ENCODE measurements at places on chromosomes 13 and 19.

DNA sequence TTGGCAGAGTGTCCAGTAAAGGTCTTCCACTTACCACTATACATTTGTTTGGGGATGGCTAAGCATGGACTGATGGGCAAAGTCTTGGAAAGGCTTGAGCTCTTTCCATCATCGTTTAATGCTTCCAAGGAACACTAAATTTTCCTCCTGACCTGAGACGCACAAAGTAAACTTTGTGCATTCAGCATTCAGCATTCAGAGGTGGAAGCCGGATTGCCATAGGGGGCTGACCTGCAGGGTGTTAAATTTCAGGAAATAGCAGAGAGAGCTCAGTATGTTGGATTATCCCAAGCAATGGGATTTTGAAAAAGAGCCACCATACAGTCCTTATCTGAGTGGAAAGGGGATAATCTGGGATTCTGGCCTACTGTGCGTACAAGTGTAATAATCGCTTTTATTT is 14.0 kb downstream of the ZNF552 start:
- no peak for DNase-seq

- DNase-seq = no peak
Measured at GRCh38 chr19:8451885-8452284, 7.1 kb downstream of the HNRNPM start.

- no peak for DNase-seq
Measured at GRCh38 chr13:110575322-110576069, 14.0 kb upstream of the RAB20 start.

DNA sequence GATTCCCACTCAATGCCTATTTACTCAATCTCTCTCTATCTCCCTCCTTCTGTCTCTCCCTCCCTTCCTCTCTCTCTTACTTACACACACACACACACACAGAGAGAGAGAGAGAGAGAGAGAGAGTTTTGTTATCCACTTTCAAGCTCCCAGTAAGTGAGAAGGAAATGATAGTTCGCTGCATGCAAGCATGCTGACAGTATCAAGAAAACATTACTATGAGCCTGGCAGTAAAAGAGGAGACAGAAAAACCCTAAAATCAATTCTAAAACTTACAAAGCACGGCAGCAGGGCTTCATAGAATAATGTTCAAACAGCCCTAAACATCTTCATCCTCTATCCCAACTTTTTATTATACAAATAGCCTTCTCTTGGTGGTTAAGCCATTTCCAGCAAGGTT is 171.9 kb downstream of the FOXO1 start:
- no peak for DNase-seq

- no peak for DNase-seq
Measured at GRCh38 chr13:44854313-44855060, 134.8 kb downstream of the NUFIP1 start.

- peak; percentile 74 for DNase-seq
Measured at GRCh38 chr19:48415395-48415794, 21.9 kb downstream of the GRIN2D start.

GRCh38 chr13:105997581-105998550 is 537.6 kb downstream of the EFNB2 start:
- DNase-seq = peak; percentile 68

- peak; percentile 75 for DNase-seq
Measured at GRCh38 chr13:99796175-99796819, 175.3 kb downstream of the ZIC5 start.

GRCh38 chr13:66224663-66225062 is 1005.5 kb downstream of the PCDH9 start:
- DNase-seq = no peak

- DNase-seq = no peak
Measured at GRCh38 chr13:20221772-20222171, 10.3 kb downstream of the GJB6 start.

DNA sequence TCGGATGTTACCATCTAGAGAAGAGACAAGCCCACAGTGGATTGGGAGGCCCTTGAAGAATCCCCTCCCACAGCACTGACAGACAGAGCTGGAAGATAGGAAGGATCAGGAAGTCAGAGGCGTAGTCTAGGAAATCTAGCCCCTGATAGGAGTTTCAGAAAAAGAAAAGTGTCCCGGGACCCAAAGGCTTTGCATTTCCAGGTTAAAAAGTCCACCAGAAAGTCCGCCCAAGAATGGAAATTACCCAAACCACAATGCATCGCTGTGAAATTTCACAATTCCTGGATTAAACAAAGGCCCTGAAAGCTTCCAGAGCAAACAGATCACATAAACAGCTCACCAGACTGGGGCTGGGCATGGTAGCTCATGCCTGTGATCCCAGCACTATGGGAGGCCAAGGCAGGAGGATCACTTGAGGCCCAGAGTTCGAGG is 146.9 kb downstream of the KDM4B start:
- no peak for DNase-seq

- DNase-seq = no peak
Measured at GRCh38 chr13:27709779-27710178, 82.5 kb upstream of the GSX1 start.

DNA sequence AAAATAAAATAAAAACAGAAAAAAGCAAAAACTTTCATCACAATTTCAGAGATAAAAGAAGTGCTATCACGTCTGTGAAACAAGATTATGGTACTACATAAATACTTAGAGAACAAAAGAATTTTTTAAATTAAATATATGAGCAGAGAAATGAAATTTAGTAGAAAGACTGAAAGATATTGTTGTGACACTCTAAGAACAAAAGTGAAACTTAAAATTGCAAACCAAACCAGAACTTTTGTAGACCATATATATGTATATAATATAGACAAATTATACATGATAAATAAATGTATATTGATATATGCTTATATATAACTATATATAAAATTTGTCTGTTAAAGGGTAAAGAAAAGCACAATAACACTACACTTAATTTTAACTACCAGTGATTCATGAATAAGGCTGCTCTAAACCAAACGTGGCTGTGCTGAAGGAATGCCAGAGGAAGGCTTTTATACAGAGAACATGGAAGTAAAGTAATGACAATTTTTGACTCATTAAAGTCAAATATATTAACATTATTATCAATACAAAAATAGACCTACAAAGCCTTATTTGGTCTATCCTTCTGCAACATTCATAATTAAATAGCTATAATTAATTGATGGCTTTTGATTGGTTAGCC is 1516.7 kb upstream of the PCDH20 start:
- no peak for DNase-seq

GRCh38 chr13:26061947-26062346 is 10.1 kb upstream of the SHISA2 start:
- DNase-seq = no peak

DNA sequence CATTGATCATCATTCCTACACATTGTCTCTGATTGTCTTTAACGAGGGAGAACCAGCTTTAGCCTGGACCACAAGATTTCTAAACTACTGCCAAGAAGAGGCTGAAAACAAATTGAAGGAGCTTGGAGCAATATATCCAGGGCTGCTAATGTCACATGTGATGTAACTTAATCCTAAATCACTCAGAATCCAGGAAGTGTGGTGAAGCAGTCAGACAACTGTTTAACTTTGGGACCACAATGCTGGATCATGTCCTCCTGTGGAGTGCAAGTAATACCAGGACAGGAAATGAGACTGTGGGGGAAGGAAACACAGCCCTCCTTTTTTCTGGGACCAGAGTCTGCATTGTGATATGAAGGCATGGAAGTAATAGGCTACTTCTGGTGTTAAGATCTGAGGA is 430.2 kb downstream of the KCTD12 start:
- no peak for DNase-seq

- DNase-seq = no peak
Measured at GRCh38 chr19:32392901-32393300, 12.7 kb upstream of the DPY19L3 start.

DNA sequence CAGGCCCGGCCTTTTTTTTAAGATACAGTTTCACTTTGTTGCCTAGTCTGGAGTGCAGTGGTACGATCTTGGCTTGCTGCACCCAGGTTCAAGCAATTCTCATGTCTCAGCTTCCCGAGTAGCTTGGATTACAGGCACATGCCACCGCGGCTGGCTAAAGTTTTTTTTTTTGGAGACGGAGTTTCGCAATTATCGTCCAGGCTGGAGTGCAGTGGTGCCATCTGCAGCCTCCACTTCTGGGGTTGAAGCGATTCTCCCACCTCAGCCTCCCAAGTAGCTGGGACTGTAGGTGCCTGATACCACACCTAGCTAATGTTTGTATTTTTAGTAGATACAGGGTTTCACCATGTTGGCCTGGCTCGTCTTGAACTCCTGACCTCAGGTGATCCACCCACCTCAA is 4.9 kb upstream of the CARM1 start:
- no peak for DNase-seq

- no peak for DNase-seq
Measured at GRCh38 chr19:10884274-10884673, 12.9 kb downstream of the CARM1 start.

DNA sequence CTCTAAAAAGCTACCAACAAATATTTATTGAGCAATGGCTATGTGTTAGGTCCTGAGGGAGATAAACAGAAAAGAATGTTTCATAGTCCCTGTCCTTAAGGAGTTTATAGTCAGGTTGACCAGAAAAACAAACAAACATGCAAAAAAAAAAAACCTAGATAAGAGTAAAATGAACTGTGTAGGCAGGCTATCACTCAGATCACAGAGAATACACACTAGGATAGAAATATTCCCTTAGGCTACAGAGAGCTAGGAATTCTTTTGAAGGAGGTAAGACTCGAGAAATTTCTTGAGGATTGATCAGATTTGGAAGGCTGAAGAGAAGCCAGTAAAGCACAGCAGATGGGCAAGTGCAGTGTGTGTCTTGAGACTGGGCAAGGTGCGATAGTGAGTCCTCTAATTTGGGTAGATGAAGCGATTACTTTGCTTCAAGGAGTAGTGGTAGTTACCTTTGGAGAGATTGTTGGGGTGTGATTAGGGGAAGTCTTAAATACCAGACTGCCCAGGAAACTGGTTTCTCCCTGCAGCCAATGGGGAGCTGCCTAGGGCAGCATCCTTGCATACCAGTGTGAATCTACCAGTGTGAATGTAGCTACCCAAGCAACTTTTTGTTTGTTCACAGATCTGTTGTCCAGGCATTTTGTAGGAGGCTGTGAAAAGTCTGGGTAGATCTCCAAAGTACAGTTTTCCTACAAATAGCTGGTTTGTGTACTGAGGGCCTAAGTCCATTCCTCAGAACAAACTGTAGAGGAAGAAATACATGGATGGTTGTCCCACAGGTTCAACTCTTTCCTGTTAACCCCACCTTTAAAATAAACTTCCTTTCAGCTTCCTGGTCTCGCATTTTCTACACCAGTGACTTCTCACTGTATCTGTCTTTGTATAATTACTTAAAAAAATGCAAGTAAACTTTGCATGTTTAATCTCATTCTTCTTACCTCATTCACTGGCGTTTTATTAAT is 314.1 kb downstream of the KLF5 start:
- no peak for DNase-seq

DNA sequence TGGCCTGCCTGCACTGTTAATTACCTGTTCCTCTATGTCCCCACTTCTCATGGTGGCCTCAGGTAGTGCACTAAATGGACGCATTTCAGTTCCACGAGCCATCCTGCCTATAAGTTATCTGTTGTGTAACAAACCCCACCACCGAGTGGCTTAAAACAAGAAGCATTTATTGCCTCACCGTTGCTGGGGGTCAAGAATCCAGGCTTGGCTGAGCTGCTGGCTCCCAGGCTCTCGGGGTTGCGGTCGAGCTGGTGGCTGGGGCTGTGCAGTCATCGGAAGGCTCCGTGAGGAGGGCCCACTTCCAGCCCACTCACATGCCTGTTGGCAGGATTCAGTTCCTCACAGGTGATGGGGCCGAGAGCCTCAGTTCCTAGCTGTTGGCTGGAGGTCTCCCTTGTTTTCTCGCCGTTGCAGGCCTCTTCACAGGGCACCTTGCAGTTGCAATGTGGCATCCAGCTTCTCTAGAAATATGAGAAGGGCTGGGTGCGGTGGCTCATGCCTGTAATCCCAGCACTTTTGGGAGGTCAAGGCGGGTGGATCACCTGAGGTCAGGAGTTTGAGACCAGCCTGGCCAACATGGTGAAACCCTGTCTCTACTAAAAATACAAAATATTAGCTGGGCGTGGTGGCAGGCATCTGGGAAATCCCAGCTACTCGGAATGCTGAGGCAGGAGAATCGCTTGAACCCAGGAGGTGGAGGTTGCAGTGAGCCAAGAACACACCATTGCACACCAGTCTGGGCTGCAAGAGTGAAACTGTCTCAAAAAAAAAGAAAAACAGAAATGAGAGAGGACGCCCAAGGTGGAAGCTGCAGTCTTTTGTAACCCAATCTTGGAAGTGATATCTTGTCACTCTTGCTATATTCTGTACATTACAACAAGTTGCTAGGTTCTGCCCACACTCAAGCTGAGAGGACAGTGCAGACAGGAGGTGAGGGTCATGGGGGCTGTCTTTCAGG is 6.5 kb upstream of the PTOV1 start:
- DNase-seq = no peak

DNA sequence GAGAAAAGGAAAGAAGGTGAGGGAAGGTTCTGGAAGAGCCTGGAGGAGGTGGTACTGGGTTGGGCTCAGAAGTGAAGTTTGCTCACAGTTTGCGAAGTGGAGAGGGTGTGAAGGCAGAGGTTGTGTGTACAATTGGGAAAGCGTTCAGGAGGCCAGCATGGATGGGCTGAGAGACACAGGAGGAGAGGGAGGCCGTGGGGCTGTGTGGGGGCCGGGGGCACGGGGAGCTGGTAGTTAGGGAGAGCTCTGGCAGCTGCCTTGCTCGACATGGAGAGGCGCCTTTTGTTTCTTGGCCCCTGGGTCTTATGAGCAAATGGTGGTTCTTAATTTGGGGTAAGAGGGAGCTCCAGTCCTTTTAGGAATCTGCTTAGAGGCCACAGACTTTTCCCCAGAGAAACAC is 16.7 kb downstream of the BICRA start:
- DNase-seq = no peak

DNA sequence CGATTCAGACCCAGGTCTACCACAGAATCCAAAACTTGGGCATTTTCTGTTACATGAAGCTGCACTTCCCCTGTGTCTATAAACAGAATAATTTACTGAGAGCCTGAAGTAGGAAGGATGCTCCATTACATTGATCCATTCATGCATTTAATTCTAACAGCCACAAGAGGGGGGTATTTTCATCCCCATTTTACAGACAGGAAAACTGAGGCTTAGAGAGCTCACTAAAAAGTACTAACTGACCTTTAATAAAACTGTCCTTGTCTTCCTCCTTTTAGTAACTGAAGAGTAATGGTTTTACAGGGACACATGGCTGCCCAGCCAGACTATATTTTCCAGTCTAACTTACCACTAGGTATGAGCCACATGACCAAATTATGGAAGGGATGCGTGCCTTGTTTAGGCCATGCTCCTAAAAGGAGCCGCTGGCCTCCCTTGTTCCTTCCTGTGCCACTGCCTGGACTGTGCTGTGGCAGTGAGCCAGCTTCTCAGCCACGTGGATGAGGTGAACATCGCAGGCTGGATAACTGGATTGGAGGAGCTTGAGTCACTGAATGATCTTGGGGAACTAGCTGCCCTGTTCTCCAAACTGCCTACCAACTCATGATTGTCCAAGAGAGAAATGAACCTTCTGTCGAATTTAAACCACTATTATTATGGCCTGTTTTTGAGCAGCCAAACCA is 108.3 kb downstream of the DOCK9 start:
- DNase-seq = no peak

All from ecto neural progenitor cell (in vitro differentiated cells).